ENCODE measurements at places on chromosomes 4 and X. TPM values are rescaled to one million over a fixed set of nuclear protein-coding genes. Genes with fewer than 3 reads are reported as not detected.

TLR10 gene
- total RNA-seq: 0.98 TPM

CTAG1B gene
- not detected for total RNA-seq

WDFY3 gene
- 102 TPM for total RNA-seq

ADGRG4 gene
- not detected for total RNA-seq

SSX3 gene
- not detected for total RNA-seq

SERTM2 gene
- total RNA-seq: 0.06 TPM

SYTL4 gene
- total RNA-seq: 15.8 TPM

GPR50 gene
- 0.12 TPM for total RNA-seq

All from mucosa of gallbladder (tissue), 1 donor.